IMR-90 (cell line): ENCODE measurements at places on chromosomes 2 and 18. TPM values are rescaled to one million over a fixed set of nuclear protein-coding genes. Genes with fewer than 3 reads are reported as not detected.

DNA sequence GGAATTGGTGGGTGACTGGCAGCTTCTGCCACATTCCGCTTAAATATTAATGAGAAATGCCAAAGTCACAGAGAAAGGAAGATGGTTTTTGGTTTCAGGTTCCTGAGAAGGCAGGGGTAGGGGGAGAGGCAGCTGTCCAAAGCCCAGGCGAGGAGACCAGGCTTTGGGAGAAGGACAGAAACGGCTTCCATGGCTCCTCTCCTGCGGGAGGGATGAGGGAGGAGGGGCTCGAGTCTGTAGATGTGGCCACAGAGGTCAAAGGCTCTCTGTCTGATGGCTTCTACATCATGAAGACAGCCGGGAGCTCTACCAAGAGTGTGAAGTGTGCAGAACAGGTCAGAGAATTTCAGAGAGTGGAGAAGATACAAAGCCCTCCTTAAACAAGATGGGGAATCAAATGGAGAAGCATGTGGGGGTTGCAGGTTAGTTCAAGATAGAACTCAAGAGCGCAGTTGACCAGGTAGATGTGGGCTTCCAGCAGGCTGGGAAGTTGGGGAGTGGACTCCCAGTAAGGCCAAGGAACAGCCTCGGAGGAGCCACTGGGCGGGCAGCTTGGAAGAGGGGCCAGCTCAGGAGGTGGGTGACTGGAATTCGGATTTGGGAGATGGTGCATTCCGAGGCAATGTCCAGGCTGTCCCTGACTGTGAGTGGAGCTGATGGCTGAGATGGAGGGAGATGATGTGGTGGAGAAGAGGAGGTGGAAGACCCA lies 23.8 kb upstream of the HPCAL1 start:
- DNase-seq, result no peak

DNA sequence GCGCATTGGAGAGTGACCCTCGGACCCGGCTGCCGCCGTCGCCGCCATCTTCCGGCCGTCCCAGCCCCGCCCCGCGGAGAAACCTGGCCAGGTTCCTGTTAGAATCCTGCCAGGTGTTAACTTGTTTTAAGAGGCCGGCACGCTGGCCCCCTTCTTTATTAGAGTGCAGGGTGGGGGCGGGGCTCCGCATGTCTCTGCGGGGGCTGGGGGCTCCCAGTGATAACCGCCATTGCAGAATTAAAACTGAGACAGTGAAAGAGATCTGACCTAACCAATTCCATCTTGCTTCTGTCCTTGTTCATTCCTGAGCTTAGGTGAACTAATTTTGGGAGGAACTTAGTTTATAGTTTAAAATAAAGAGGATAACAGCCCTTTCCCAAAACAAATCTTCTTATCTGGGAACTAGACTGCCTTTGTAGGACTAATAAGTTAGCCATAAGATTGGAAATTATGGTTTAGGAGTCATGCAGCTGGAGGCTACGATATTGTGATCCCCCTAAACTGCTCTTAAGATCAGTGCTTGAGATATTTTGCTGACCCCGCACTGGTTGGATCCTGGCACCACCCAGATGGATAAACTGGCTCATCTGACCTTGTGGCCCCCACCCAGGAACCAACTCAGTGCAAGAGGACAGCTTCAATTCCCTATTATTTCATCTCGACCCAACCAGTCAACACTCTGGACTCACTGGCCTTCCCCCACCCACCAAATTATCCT lies 543 bp upstream of the STARD7 start:
- no peak for DNase-seq

The CCDC178 gene
- not detected in 2 replicates for total RNA-seq

The POLR1B gene
- total RNA-seq, result 22.8 and 24.6 TPM in 2 replicates

The GRHL1 gene
- 0.18 and 0.56 TPM in 2 replicates for total RNA-seq

The IL1B gene
- total RNA-seq, result 3.0 and 3.6 TPM in 2 replicates

The LYPD1 gene
- total RNA-seq, result 79.7 and 87.6 TPM in 2 replicates
